ENCODE measurements at places on chromosomes 7 and 10.
A peak's percentile ranks its signal among the peaks of the same experiment; 100 is the strongest.

- H3K4me3 ChIP-seq = no peak overlapping the region
- H3K27ac ChIP-seq = no peak overlapping the region
- no peaks in the 10 kb centered on the region for H3K36me3 ChIP-seq
- no peak for DNase-seq
Measured at GRCh38 chr10:116270126-116270770, 2.8 kb downstream of the GFRA1 start.

- H3K36me3 ChIP-seq = peaks cover 14% of the 10 kb centered on the region
- no peak overlapping the region for H3K27ac ChIP-seq
- no peaks in the 10 kb centered on the region for H3K27me3 ChIP-seq
- DNase-seq = no peak
Measured at GRCh38 chr7:77752016-77752415, 46.2 kb downstream of the TMEM60 start.

- peaks cover 5% of the 10 kb centered on the region for H3K4me1 ChIP-seq
- H3K27me3 ChIP-seq = peaks cover 39% of the 10 kb centered on the region
- no peak for DNase-seq
- H3K4me3 ChIP-seq = peak overlapping the region; percentile 21
Measured at GRCh38 chr10:62374862-62375710, 917 bp downstream of the ZNF365 start.

- H3K4me1 ChIP-seq = no peaks in the 10 kb centered on the region
- no peaks in the 10 kb centered on the region for H3K36me3 ChIP-seq
- H3K27me3 ChIP-seq = no peaks in the 10 kb centered on the region
- DNase-seq = peak; percentile 48
- no peak overlapping the region for H3K4me3 ChIP-seq
Measured at GRCh38 chr7:111741811-111742240, 179.5 kb upstream of the IMMP2L start.

GRCh38 chr10:101467286-101467770 lies 113.4 kb downstream of the BTRC start:
- H3K36me3 ChIP-seq = no peaks in the 10 kb centered on the region
- H3K27ac ChIP-seq = no peak overlapping the region
- no peaks in the 10 kb centered on the region for H3K4me1 ChIP-seq
- no peak overlapping the region for H3K4me3 ChIP-seq

- H3K27me3 ChIP-seq = no peaks in the 10 kb centered on the region
- H3K27ac ChIP-seq = no peak overlapping the region
- DNase-seq = no peak
Measured at GRCh38 chr7:154581251-154581890, 421.6 kb downstream of the PAXIP1 start.

DNA sequence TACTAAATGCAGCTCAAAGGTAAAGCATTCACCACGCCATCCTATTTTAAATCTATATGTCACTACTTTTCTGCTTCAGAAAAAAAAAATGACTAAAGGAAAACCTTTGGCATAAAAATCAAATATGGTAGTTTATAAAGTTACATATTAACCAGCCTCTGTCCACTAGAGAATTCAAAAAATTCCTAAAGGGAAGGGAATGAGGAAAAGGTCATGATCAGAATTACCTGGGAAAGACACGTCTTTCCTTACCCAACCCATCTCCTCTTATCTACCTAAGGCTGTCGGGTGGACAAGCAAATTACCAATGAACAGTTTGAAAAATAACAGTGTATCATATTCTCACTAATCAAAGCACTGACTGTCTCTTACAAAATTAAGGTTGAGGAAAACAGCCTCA lies 100.7 kb upstream of the TMEM106B start:
- peaks cover 2% of the 10 kb centered on the region for H3K27me3 ChIP-seq
- no peak overlapping the region for H3K4me3 ChIP-seq
- H3K36me3 ChIP-seq = no peaks in the 10 kb centered on the region
- no peak for DNase-seq
- peaks cover 4% of the 10 kb centered on the region for H3K4me1 ChIP-seq
- no peak overlapping the region for H3K27ac ChIP-seq

DNA sequence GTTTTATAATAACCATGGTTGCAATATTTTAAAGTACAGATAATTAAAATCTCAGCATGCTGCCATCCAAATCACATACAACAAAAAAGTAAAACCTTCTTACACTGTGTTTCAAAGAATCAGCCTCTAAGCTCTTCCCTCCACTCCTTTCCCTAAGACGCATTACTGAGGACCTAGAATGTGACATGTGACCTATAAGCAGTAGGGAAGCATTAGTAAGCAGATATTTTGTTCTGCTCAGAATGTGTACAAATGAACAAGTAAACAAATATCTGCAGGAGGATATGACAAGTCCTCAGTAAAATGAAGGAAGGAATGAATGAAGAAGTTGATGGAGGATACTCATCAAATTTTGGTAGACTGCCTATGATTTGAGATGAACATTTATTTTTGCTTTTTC lies 49.1 kb downstream of the RAB11FIP2 start:
- no peaks in the 10 kb centered on the region for H3K27me3 ChIP-seq
- no peak for DNase-seq
- no peak overlapping the region for H3K27ac ChIP-seq
- peaks cover 2% of the 10 kb centered on the region for H3K36me3 ChIP-seq
- H3K4me3 ChIP-seq = no peak overlapping the region
- no peaks in the 10 kb centered on the region for H3K4me1 ChIP-seq

Data from large intestine (tissue), 12 donors.